ENCODE measurements at places on chromosomes 12 and 14. TPM values are rescaled to one million over a fixed set of nuclear protein-coding genes. Genes with fewer than 3 reads are reported as not detected.
A peak's percentile ranks its signal among the peaks of the same experiment; 100 is the strongest.

DNA sequence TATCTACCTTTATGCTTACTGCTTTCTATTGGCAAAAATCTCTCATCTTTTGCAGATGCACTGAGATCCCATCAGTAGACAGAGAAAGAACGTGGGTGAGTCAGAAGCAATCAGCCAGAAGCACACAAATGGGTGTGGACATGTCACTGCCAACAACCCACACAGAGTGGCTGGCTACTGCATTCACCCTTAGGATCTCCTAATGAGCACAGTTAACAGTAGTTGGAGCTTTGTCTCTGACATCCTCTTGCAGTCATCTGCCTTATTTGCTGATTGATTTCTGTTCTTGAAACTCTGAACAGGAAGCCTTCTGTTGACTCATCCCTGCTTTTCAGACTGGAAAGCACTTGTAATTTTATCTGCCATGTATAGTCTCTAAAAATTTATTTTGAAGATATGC, 117.2 kb downstream of the RGS6 start:
- peaks cover under 1% of the 10 kb centered on the region for H3K36me3 ChIP-seq
- DNase-seq: peak; percentile 75
- peaks cover 17% of the 10 kb centered on the region for H3K4me1 ChIP-seq
- H3K4me3 ChIP-seq: peak overlapping the region; percentile 40
- peaks cover 7% of the 10 kb centered on the region for H3K27me3 ChIP-seq
- peak overlapping the region; percentile 79 for H3K27ac ChIP-seq

Gene USP44
- 3.8 TPM for total RNA-seq

Gene TMCC3
- not detected for total RNA-seq

DNA sequence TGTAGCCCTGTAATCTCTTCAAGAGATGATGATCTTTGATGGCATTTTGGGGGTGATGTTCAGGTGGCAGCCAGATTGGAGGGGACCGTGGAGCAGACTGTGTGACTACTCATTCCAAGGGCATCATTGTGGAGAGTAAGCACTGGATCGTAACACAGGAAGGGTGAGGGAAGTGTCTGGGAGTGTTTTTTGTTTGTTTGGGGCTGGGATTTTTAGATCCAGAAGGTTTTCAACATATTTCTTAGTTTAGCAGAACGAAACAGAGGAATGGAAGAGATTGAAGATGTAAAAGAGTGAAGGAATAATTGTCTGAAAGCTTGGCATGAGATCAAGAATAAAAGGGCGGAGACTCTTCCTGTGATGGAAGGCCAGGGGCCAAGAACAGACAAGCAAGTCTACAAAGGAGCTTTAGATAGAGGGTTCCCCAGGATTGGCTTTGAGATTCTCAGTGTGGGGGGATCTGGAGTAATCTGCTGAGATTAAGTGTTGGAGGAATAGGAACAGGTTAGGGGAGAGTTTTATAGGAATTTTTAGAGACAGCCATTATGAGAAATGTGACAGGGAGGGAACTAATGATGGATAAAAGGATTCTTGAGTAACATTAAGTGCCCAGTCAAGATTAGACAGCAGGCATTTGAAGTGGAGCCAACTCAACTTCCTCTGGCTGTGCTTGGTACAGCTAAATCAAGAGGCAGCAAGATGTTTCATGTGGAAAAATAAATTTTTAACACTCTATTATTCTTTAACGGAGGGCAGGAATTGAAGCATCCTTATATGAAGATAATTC, 79.7 kb upstream of the REP15 start:
- peaks cover 5% of the 10 kb centered on the region for H3K27me3 ChIP-seq
- no peak for DNase-seq
- H3K4me3 ChIP-seq: no peak overlapping the region
- H3K36me3 ChIP-seq: peaks cover 7% of the 10 kb centered on the region
- H3K27ac ChIP-seq: no peak overlapping the region

- peaks cover 27% of the 10 kb centered on the region for H3K4me1 ChIP-seq
- H3K36me3 ChIP-seq: peaks cover 5% of the 10 kb centered on the region
- H3K27ac ChIP-seq: no peak overlapping the region
- peaks cover 3% of the 10 kb centered on the region for H3K27me3 ChIP-seq
- H3K4me3 ChIP-seq: no peak overlapping the region
- DNase-seq: no peak
These were observed 27.2 kb downstream of the DMAC2L start for GRCh38 chr14:50339178-50339804.

Gene B4GALNT1
- total RNA-seq: 5.7 TPM

DNA sequence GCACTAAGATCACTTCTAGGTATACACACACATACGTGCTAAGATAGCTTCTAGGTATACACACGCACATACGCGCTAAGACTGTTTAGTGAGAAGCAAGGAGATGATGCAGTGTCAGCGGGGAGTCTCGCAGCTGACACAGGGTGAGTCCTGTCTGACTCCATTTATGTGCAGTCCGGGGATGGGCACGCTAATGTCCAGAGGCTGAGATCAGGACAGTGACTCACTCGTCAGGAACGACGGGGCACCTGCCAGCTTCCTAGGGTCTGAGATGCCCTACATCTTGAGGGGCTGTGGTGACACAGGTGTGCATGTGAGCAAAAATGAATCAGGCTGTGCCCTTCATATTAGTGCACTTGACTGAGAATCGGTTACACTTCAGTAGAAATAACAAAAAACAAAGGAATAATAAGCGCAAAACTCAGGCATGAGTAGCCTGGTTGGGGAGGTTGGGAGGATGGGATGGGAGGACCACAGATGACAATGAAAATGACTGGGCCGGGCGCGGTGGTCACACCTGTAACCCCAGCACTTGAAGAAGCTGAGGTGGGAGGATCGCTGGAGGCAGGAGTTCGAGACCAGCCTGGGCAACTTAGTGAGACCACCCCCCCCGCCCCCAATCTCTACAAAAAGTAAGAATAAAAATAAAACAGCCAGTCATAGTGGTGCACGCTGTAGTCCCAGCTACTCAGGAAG, 29.1 kb upstream of the ULK1 start:
- H3K27ac ChIP-seq: no peak overlapping the region
- H3K4me3 ChIP-seq: no peak overlapping the region
- H3K27me3 ChIP-seq: no peaks in the 10 kb centered on the region
- no peak for DNase-seq

DNA sequence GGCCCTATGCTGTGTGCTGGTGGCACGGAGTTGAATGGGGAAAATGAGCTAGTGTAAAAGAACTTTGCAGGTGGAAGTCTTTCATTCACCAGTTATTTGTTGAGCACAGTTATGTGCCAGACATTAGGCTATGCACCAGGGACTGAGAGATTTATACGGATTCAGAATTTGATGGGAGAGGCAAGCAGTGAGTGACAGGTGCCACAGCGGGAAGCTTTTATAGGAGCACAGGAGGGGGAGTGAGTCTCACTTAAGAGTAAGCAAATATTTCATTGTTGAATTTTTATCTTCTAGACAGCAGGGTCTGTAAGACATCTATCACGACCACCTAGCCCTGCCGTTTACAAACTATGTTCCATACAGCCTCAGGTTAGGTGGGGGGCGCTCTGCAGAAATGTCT, 320.6 kb downstream of the SNAPC1 start:
- H3K27me3 ChIP-seq: peaks cover 9% of the 10 kb centered on the region
- H3K4me3 ChIP-seq: no peak overlapping the region
- no peak for DNase-seq
- H3K27ac ChIP-seq: no peak overlapping the region
- H3K36me3 ChIP-seq: no peaks in the 10 kb centered on the region

DNA sequence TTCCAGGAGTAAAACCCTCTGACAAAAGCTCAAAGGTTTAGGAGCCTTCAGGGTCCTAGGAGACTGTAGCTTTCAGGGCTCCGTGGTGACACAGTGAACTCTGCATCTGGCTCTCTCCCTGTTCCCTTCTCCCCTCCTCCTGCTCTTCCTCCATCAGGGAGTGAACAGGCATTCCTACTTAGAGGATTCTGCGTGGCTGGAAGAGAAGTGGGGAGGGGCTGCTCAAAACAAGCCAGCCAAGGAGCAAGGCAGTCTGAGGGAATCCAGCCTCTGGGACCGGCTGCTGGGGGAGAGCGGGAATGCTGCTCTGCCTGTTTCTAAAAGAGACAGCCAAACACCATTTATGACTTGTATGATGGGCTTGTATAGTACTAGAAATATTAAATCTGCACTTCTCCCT, 49.5 kb downstream of the RBMS2 start:
- no peak overlapping the region for H3K4me3 ChIP-seq
- H3K4me1 ChIP-seq: peaks cover 15% of the 10 kb centered on the region
- no peaks in the 10 kb centered on the region for H3K36me3 ChIP-seq
- H3K27ac ChIP-seq: no peak overlapping the region
- DNase-seq: no peak

- H3K36me3 ChIP-seq: no peaks in the 10 kb centered on the region
- no peak overlapping the region for H3K4me3 ChIP-seq
- peaks cover 13% of the 10 kb centered on the region for H3K27me3 ChIP-seq
- H3K27ac ChIP-seq: no peak overlapping the region
These were observed 156.5 kb upstream of the RMST start for GRCh38 chr12:97306147-97306546.

DNA sequence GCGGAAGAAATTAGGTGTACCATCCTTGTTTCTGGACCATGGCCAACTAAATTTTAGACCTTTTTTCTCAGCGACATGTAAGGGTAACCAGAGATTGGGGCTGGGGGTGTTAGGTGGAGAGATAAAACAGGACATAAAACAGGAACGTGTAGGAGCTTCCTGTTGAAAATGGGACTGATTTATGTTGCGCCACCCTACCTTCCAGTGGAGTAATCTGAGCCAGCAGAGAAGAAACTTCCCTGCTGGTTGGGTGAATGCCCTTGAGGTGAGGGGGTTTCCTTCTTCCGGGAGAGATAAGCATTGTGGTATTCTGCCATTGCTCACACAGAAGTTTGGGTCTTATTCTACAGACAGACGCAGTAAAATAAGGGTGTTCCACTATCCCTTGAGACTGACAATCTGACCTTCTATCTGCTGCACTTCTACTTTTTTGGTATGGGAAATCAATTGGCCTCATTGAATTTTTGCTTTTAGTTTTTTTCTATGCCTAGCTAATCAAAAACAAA, 417.6 kb downstream of the PCNX1 start:
- H3K4me3 ChIP-seq: peak overlapping the region; percentile 71
- H3K36me3 ChIP-seq: peaks cover 28% of the 10 kb centered on the region
- DNase-seq: peak; percentile 87
- H3K27me3 ChIP-seq: no peaks in the 10 kb centered on the region

GRCh38 chr12:24561882-24562770, 386.8 kb downstream of the BCAT1 start:
- no peaks in the 10 kb centered on the region for H3K36me3 ChIP-seq
- H3K4me1 ChIP-seq: peaks cover 18% of the 10 kb centered on the region
- DNase-seq: peak; percentile 66
- peak overlapping the region; percentile 82 for H3K27ac ChIP-seq
